Type B pancreatic cell (in vitro differentiated cells): ENCODE measurements at places on chromosomes 6 and 20.

- no peak for DNase-seq
- H3K27me3 ChIP-seq: no peaks in the 10 kb centered on the region
- no peaks in the 10 kb centered on the region for H3K36me3 ChIP-seq
- H3K27ac ChIP-seq: no peak overlapping the region
- H3K4me1 ChIP-seq: peaks cover 28% of the 10 kb centered on the region
These were observed 36.9 kb downstream of the UNC5CL start for GRCh38 chr6:41002168-41002567.

- no peak overlapping the region for H3K27ac ChIP-seq
- no peaks in the 10 kb centered on the region for H3K4me1 ChIP-seq
- no peaks in the 10 kb centered on the region for H3K27me3 ChIP-seq
- no peaks in the 10 kb centered on the region for H3K36me3 ChIP-seq
These were observed 76.0 kb upstream of the ADTRP start for GRCh38 chr6:11854408-11855165.

- no peak for DNase-seq
- peaks cover 6% of the 10 kb centered on the region for H3K27me3 ChIP-seq
- no peaks in the 10 kb centered on the region for H3K4me1 ChIP-seq
- H3K4me3 ChIP-seq: no peak overlapping the region
These were observed 97.8 kb upstream of the OGFRL1 start for GRCh38 chr6:71190809-71191208.

DNA sequence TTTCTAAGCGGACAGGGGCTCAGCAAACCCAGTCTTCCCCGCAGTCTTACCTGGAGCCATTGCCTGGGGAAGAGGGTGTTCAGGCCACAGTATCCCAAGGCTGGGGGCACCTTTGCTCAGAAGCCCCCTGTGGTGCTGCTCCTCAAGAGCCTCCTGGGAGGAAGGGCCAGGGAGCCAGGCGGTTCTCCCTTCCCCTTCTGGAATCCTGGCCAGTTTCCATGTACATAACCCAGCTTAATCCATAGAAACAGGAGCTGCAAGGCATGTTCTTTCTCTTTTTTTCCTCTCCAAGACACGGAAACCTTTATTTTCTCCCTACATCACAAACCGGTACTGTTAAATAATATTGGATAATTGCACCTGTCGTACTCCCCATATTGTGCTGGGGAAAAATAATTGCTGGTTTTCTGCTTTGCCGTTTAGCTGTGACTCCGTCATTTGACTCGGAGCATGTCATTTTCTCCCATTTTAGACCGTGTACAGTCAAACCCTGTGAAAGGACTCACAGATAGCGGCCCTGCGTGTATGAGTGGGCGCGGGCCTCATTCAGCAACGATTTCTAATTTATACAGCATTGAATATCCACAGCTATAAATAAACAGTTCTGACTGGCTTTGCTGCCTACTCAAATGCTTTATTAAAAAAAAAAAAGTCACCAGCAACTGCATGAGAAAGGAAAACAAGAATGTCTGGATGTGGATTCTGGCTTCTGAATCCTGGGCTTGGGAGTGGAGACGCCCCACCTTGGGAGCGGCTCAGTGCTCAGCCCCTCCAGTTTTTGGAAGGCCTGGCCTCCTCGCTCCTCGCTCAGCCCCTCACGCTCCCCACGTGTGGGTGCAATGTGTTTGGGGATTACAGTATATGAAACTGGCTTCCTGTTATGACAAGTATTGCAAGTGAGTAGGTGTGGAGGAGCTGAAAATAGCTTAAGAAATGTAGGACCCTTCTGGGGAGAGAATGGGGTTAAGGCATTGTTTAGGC is 67.3 kb downstream of the ADTRP start:
- H3K36me3 ChIP-seq: no peaks in the 10 kb centered on the region
- no peaks in the 10 kb centered on the region for H3K27me3 ChIP-seq
- DNase-seq: no peak
- peaks cover 37% of the 10 kb centered on the region for H3K4me1 ChIP-seq
